Stimulated activated CD8-positive, alpha-beta memory T cell treated with anti-CD3 and anti-CD28 coated beads, Interleukin-12 subunit alpha, Interleukin-12 subunit beta, amount 100 ng/mL, for 1 hour (primary cell): ENCODE measurements at places on chromosomes 6 and 20.

GRCh38 chr6:36999061-36999750 is 6.2 kb upstream of the FGD2 start:
- no peak for DNase-seq

DNA sequence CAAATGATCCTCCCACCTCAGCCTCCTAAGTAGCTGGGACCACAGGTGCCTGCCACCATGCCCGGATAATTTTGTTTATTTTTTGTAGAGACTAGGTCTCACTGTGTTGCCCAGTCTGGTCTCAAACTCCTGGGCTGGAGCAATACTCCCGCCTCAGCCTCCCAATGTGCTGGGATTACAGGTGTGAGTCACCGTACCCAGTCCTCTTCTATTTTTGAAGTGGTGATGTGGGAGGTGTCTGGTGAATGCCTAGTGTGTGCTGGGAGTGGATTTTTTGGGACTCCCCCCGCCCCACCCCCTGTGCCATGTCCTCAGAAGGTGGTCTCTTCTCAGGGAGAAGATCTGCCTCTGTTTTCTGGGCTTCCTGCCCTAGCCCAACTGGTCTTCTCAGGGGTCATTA is 47.9 kb upstream of the CLDN20 start:
- DNase-seq, result no peak

DNA sequence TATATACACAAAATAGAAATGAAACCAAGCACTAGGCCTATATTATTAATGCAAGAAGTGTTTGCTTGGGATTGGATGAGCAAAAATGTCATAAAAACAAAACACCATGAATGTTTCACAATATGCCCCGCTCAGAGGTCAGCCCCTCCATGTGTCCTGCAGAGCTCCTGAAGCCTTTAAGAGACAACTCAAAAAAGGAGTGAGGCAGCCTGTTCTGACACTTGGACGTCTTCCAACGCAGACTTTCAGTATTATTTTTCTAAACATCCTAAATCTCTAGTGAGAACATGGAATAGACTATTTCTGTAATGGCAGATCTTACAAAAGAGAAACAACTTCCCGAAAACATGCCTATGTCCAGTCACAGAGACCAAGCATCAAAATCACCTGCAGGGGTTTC is 322.6 kb downstream of the PRKN start:
- no peak for DNase-seq

- DNase-seq, result no peak
Measured at GRCh38 chr6:124792386-124792785, 169.9 kb upstream of the RNF217 start.

DNA sequence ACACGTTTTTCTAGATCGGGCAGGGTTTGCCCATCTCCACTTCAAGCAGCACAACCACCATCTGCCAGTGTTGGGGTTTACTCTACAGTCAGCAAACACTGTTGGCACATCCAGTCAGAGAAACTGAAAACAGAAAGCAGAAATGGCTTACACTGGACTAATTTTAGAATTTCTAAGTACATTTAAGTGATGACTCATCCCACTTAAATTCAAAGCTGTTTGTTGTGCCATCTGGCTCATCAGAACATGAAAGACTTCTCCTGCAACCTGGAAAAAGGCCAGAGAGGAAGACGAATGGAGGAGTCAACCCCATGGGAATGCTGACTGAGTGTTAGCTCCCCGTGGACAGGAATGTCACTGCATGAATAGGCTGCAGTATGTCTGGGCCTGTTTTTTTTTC is 21.8 kb downstream of the FAM209B start:
- no peak for DNase-seq

GRCh38 chr20:21781446-21782075 is 76.1 kb downstream of the PAX1 start:
- no peak for DNase-seq

GRCh38 chr6:149076355-149076734 is 241.2 kb upstream of the TAB2 start:
- no peak for DNase-seq

DNA sequence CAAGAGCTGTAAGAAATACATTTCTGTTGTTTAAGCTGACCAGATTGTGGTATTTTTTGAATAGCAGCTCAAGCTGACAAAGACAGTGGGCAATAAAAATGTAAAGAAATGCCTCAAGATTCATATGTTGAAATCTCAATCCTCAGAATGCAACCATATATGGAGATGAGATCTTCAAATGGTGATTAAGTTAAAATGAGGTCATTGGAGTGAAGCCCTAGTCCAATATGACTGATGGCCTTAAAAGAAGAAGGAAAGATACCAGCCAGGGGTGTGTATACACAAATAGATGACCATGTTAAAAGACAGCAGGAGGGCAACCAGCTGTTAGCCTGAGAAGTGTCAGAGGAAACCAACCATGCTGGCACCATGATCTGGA is 7.1 kb upstream of the DDO start:
- no peak for DNase-seq

DNA sequence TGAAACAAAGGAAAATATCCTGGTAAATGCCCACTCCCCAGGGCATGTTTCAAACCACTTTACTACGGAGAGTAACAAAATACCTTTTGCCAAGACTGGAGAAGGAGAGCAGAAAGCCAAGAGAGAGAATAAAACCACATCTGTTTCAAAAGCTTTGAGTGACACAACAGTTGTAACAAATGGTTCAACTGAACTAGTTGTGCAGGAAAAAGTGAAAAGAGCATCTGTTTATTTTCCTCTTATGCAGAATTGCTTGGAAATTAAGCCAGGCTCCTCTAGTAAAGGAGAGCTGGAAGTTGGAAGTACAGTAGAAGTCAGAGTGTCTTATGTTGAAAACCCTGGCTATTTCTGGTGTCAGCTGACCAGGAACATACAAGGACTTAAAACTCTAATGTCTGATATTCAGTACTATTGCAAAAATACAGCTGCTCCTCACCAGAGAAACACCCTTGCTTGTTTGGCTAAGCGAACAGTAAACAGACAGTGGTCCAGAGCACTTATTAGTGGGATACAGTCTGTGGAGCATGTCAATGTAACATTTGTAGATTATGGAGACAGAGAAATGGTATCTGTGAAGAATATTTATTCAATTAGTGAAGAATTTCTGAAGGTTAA is 2.6 kb downstream of the TDRD6 start:
- no peak for DNase-seq

GRCh38 chr6:142441716-142442115 is 139.9 kb downstream of the ADGRG6 start:
- DNase-seq, result no peak

DNA sequence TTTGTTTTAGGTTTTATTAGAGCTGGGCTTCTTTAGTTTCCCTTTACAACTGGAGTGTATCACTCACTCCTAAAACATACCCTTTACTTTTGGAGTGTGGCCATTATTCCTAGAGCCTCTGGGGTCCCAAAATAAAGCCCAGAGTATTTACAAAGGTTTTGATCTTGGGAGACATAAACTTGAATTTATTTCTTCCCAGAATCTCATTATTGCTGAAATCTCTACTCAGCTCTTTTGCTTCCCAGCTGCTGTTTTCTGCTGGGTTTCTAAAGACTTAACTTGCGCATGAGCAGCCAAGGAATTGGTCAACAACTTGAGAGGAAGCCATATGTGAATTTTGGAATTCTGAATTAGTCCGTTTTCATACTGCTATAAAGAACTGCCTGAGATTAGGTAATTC is 94.5 kb upstream of the NRSN1 start:
- DNase-seq, result no peak

DNA sequence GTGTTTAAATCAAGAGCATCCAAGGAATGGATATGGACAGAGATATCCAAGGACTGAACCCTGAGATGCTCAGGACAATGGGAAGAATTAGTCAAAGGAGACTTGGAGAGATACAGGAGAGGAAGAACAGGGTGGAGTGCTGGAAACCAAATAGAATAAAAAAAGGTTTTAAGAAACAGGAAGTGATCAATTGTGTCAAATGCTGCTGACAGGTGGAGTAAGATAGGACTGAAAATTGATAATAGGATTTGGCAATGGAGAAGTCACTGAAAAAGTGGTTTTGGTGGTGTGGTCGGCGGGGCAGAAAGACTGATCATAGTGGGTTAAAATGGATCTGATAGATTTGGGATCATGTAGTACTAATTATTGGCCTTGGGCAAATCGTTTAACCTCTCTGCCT is 37.9 kb upstream of the PNRC1 start:
- DNase-seq, result no peak

- DNase-seq, result no peak
Measured at GRCh38 chr6:54784011-54784410, 62.6 kb upstream of the FAM83B start.

GRCh38 chr20:18909254-18909653 is 95.7 kb downstream of the SCP2D1 start:
- no peak for DNase-seq

DNA sequence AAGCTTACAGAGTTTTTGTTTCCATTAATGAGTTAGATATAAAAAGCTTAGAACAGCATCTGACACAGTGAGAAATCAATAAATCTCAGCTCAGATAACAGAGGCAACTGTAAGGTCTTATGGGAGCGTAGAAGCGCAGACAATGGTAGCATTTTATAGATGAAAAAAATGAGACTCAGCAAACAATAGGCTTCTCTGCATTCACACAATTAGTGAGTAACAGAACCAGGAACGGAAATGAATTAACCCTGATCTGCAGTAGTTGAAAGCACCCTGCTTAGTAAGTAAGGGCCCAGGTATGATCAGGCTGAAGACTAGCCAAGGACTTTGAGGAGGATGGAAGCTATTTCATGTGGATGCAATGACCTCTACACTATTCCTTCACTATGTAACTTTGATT is 147.2 kb upstream of the EYA4 start:
- no peak for DNase-seq

- no peak for DNase-seq
Measured at GRCh38 chr20:21229163-21229562, 74.0 kb upstream of the XRN2 start.

GRCh38 chr6:124962639-124963415 is 590 bp downstream of the RNF217 start:
- DNase-seq, result no peak

GRCh38 chr6:163180874-163181541 is 233.5 kb upstream of the QKI start:
- no peak for DNase-seq

DNA sequence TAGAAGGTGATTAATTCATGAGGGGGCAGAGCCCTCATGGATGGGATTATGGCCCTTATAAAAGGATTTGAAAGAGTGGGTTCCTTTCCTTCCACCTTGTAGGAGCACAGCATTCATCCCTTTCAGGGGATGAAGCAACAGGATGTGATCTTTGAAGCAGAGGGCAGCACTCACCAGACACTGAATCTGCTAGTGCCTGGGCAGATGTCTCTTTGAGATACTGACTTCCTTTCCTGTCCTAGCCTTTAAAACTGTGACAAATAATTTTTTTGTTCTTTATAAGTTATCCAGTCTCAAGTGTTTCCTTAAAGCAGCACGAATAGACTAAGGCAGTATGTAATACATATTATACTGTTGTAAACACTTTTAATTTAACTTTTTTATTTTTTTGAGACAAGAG is 538.6 kb upstream of the RNF217 start:
- no peak for DNase-seq

- DNase-seq, result no peak
Measured at GRCh38 chr20:37347891-37348791, 2.2 kb downstream of the SRC start.

GRCh38 chr6:65798280-65799014 is 91.4 kb upstream of the EYS start:
- DNase-seq, result no peak

DNA sequence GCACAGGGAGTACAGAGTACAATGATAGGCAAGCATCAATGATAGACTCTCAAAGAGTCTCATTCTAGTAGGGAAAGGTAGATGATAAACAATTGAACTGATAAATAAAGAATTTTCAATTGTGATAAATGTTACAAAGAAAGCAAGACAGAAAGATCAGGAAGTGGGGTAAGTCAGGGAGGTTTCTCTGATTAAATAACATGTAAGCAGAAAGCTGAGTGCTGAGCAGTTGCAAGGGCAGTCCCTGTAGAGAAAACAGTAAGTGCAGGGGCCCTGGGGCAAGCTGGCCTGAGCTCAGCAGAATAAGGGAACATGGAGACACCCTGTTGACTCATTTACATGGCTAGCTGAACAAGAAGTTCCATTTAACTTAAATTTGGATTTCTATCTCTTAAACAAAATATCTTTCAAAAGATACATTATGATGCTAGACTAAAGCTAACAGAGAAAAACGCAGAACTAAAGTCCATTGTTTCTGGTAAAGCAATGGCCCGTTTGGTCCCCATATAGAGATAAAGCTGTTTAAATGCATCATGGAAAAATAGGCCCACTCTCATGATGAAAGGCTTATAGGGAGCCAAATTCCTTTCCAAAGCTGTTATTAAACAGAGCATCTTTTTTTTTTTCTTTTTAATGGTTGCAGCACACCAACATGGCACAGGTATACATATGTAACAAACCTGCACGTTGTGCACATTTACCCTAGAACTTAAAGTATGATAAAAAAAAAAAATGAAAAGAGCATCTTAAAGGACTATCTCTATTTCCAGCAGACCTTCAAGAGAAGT is 5.3 kb upstream of the TNFAIP3 start:
- no peak for DNase-seq
